ENCODE measurements at places on chromosomes 11 and 22.

- no peak for DNase-seq
Measured at GRCh38 chr11:37115963-37116362, 517.9 kb upstream of the RAG2 start.

DNA sequence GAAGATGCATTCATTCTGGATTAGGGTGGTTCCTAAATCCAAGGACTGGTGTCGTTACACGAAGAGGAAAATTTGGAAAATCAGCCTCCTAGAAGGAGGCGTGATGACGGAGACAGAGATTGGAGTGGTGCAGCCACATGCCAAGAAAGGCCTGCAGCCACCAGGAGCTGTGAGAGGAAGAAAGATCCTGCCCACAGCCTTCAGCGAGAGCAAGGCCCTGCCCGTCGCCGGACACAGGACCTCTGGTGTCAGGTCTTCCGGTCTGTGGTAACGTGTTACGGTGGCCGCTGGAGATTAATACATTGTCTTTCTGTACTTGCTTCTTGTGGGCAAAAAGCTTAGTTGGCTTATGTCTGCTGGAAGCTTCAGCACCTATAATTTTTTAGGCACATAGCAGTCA, 1045.8 kb downstream of the BRD1 start:
- no peak for DNase-seq

DNA sequence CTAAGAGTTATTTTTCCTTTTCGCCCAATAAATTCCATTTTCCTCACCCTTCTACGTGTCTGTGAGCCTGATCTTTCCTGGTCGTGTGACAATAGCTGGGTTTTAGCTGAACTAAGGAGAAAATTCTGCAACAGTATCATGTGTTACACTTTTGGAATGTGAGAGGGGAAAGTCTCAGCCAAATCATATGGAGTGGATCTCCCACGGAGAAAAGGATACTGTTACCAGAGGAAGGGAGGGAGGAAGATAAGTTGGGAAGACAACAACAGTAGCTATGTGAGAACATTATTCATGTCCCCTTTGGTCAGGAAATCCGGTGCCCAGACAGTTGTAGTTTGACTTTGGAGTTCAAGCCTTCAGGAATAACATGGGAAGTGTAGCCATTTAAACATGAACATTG, 584.0 kb upstream of the RAG2 start:
- no peak for DNase-seq

DNA sequence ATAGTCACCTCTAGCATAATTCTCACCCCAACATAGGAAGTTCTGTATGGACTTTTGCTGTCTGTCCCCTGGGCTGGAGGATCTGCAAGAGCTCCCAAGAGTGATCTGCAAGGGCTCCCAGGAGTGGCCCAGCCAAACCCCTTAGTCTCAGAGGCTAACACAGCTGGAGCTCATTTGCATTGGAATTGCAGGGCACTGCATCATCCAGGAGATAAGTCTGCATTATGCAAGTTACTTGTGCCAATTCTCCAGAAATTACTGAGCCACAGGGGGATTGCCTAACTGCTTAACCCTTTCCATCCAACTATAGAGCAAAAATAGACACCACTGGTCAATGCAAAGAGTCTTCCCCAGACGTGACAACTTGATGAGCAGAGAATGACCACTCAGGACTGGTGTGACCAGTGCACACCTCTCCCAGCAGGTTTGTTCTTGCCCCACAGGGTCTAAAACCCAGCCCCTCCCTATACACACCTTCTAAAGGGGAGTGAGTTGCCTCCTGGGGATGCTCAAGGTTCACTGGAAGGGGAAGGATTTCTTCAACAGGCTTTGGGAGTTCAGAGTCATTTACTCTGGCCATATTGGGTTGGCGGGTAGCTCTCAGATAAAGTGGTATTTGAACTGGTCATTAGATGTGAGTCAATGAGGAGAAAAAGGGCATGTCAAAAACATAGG, 38.4 kb downstream of the POU2AF3 start:
- no peak for DNase-seq
